Naive B cell (primary cell): ENCODE measurements at places on chromosomes 16 and 17. TPM values are rescaled to one million over a fixed set of nuclear protein-coding genes. Genes with fewer than 3 reads are reported as not detected.

Gene NPTX1
- not detected for polyA plus RNA-seq

Gene CPHXL2
- polyA plus RNA-seq = not detected

Gene PRRT2
- not detected for polyA plus RNA-seq

Gene AXIN2
- polyA plus RNA-seq = 0.69 TPM

Gene OR2C1
- polyA plus RNA-seq = 1.1 TPM

Gene AHSP
- not detected for polyA plus RNA-seq

Gene SLC5A11
- polyA plus RNA-seq = not detected

Gene GNAO1
- not detected for polyA plus RNA-seq

- H3K27me3 ChIP-seq = no peaks in the 10 kb centered on the region
- H3K36me3 ChIP-seq = no peaks in the 10 kb centered on the region
- peak; percentile 58 for DNase-seq
- peaks cover 8% of the 10 kb centered on the region for H3K4me1 ChIP-seq
- H3K27ac ChIP-seq = no peak overlapping the region
Measured at GRCh38 chr17:18217412-18218015, 7.9 kb upstream of the LLGL1 start.

GRCh38 chr17:79556271-79556670 lies 54.6 kb downstream of the RBFOX3 start:
- H3K4me3 ChIP-seq = no peak overlapping the region
- peaks cover 12% of the 10 kb centered on the region for H3K27me3 ChIP-seq
- DNase-seq = no peak
- no peak overlapping the region for H3K27ac ChIP-seq
- H3K4me1 ChIP-seq = no peaks in the 10 kb centered on the region

GRCh38 chr17:43832976-43833829 lies at the start of gene MPP3:
MPP3 (minus strand) TSS chr17:43833146; CDS start chr17:43831906, 1,240 bp downstream.
- H3K27ac ChIP-seq = no peak within 1 kb of the TSS
- H3K36me3 ChIP-seq = no peaks in the 10 kb centered on the region
- peak; percentile 12 for DNase-seq
- peaks cover 7% of the 10 kb centered on the region for H3K4me1 ChIP-seq

DNA sequence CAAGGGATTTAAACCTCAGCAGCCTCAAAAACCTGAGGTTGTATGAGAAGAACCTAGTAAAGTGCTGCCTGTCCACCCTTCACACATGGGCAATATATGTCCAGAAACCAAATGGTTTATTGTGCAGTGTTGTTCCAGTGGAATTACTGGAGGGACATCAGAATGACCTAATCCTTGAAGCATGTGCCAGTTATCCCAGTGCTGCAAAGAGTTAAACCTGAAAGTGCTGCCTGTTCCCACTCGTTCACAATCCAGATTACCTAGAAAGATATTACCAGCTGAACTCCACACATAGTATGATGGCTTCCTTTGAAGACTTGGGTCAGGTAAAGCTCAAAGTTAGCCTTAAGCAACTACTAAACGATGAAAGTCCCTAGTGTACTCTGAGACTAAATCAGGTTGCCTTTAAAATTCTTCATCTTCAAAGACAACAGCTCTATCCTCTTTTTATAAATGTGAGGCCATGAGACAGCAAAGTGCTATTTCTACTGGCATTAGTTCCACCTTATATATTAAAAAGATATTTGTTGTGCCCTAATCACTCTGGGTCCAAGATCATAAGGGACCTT lies 133.1 kb downstream of the SNX11 start:
- no peak overlapping the region for H3K4me3 ChIP-seq
- H3K27ac ChIP-seq = no peak overlapping the region
- H3K36me3 ChIP-seq = peaks cover 13% of the 10 kb centered on the region

DNA sequence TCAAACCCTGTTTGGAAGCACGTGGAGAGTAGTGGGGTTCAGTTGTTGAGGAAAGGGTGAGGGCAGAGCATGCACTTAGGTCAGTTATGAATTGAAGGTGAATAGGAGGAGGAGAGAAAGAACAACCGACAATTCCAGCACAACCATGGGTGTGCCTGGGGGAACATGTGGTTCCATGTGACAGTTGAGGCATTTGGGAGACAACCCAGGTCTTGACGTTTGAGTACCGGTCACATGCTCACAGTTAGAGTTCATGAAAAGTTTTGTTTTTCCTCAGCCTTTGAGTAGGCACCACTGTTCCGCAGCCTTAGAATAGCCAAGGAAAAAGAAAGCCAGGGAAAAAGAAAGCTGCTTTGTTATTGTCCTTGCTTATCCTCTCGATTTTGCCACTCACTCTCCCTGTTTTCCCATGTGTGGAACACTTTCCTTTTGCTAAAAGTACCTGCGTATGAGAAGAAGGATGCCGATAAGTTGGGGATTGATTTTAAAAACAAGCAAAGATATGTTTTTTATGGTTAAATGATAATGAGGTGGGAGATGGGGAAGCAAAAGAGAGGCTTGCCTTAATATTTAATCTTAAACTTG lies 25.6 kb upstream of the ABCC11 start:
- H3K27me3 ChIP-seq = no peaks in the 10 kb centered on the region
- H3K4me3 ChIP-seq = no peak overlapping the region
- H3K4me1 ChIP-seq = no peaks in the 10 kb centered on the region
- no peak for DNase-seq

DNA sequence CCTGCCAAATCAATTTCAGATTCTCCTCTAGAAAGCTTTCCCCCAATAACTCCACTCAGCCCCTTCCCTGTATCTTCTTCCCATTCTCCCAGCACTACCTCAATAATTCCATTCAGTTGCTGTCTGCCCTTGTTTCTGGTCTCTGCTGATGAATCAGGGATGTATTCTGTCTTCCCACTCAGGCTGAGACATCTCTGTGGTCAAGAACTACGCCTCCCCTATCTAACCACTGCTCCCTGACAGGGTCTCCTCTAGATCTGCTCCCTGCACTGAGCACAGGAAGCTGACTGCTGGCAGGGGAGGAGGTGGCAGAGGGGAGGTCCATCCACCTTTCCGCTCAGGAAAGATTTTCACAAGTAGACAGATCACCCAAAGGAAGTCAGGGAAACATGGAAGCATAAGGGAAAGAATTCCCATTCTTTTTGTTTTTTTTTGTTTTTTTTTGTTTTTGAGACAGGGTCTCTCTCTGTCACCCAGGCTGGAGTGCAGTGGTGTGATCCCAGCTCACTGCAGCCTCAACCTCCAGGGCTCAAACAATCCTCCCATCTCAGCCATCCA lies 16.9 kb upstream of the SP2 start:
- no peak for DNase-seq
- no peak overlapping the region for H3K27ac ChIP-seq
- peaks cover 55% of the 10 kb centered on the region for H3K27me3 ChIP-seq
- H3K4me3 ChIP-seq = no peak overlapping the region

GRCh38 chr17:1644493-1645206 lies 882 bp downstream of the SCARF1 start:
- peak; percentile 68 for DNase-seq
- peak overlapping the region; percentile 93 for H3K4me3 ChIP-seq

GRCh38 chr17:28946239-28946638 lies 5.1 kb downstream of the PHF12 start:
- H3K27ac ChIP-seq = peak overlapping the region; percentile 51
- peak overlapping the region; percentile 15 for H3K4me3 ChIP-seq
- DNase-seq = no peak
- H3K4me1 ChIP-seq = peaks cover 72% of the 10 kb centered on the region
- no peaks in the 10 kb centered on the region for H3K27me3 ChIP-seq

- no peak overlapping the region for H3K27ac ChIP-seq
- no peaks in the 10 kb centered on the region for H3K27me3 ChIP-seq
- H3K4me3 ChIP-seq = no peak overlapping the region
- DNase-seq = no peak
Measured at GRCh38 chr16:19749571-19750080, 31.6 kb downstream of the IQCK start.

DNA sequence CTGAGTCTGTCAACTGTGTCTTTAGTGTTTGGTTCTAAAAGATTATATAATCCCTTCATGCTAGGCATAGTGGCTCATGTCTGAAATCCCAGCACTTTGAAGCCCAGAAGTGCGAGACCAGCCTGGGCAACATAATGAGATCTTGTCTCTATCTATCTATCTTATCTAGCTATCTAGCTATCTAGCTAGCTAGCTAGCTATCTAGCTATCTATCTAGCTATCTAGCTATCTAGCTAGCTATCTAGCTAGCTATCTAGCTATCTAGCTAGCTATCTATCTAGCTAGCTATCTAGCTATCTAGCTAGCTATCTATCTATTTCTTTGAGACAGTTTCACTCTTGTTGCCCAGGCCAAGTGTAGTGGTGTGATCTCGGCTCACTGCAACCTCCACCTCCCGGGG lies 43.8 kb downstream of the SPAG9 start:
- no peaks in the 10 kb centered on the region for H3K36me3 ChIP-seq
- H3K27me3 ChIP-seq = no peaks in the 10 kb centered on the region
- no peak for DNase-seq

- no peak for DNase-seq
- H3K27ac ChIP-seq = peak overlapping the region; percentile 77
- H3K36me3 ChIP-seq = no peaks in the 10 kb centered on the region
- no peaks in the 10 kb centered on the region for H3K27me3 ChIP-seq
- H3K4me1 ChIP-seq = peaks cover 65% of the 10 kb centered on the region
- peak overlapping the region; percentile 99 for H3K4me3 ChIP-seq
Measured at GRCh38 chr16:85557083-85557970, 55.8 kb upstream of the GSE1 start.

DNA sequence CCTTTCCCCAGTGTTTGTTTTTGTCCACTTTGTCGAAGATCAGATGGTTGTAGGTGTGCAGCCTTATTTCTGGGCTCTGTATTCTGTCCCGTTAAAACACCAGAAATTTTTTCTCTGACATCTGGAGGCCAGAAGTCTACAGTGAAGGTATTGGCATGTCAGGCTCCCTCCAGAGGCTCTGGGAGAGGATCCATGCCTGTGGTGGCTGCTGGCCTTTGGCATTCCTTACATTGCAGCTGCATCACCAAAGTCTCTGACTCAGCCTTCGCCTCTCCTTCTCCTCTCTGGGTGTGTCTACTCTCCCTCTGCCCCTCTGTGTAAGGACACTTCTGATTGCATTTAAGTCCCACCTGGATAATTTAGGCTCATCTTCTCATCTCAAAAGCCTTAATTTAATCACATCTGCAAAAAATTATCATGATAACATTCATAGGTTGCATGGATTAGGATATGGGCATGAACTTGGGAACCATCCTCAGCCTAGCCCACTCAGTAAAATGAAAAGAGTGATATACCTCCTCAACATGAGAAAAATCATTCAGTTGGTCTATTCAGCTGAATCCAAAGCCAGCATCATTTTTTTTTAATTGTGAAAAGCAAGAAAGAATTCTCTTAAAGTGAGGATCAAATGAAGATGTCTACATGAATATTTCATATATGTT lies 78.0 kb downstream of the MAP2K6 start:
- peaks cover 26% of the 10 kb centered on the region for H3K4me1 ChIP-seq
- H3K27me3 ChIP-seq = peaks cover 8% of the 10 kb centered on the region
- no peaks in the 10 kb centered on the region for H3K36me3 ChIP-seq
- no peak overlapping the region for H3K4me3 ChIP-seq

DNA sequence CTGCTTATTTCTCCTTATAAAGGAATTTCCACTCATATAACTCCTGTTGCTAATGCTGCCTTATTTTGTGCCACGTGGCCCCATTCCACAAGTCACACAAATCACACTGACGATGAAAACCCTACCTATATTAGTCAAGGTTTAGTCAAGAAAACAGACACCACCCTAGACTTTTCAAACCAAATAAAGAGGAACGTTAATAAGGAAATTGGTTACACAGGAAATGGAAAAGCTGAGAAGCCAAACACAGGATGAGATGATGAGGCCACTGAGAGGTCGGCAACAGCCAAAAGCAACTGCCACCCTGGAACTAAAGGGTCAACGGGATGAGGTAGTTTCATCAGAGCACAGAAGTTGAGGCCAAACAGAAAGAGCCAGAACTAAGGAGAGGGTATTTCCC lies 47.3 kb upstream of the ALOX12 start:
- H3K4me1 ChIP-seq = no peaks in the 10 kb centered on the region
- no peak overlapping the region for H3K4me3 ChIP-seq
- H3K36me3 ChIP-seq = no peaks in the 10 kb centered on the region
- no peak overlapping the region for H3K27ac ChIP-seq
